IPS DF 6.9 (cell line): ENCODE measurements at places on chromosomes 5 and 9.

DNA sequence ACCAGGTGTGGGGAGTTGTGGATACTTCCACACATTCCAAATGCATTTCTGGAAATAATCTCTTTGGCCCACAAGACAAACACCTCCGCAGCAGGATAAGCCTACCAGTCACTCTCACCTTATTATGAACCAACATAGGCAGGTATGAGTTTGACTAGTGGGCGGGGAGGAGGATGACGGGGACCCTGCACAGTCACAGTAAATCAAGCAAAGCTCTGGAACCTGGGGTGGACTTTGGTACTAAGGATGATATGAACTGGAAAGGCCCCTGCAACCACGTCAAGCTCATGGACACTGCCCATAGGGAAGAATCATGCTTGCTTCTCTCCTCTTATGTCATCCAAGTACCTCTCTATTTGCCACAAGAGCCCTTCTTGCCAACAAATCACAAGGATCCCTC lies 259.4 kb downstream of the HSPA4 start:
- no peak for DNase-seq

- DNase-seq = no peak
These were observed 15.3 kb upstream of the MED10 start for GRCh38 chr5:6393596-6394194.

- DNase-seq = no peak
These were observed 3.7 kb downstream of the TLN1 start for GRCh38 chr9:35728041-35728971.

DNA sequence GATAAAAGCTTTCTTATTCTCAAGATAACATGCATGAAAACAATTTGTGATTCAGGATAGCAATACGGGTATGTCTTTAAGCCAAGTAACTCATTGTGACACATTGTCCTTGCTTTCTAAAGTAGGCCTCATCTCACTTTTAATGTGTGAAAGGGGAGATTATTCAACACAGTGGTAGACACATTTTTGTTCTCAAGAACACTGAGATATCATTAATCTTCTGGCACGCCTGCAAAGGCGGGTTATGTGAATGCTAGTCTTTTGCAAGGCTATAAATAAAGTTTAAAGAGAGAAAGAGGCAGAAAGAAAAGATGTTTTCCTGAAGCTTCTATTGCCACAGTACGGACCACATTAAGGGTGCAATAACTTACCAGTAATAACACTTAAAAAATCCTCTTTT lies 181.8 kb upstream of the MEF2C start:
- no peak for DNase-seq

DNA sequence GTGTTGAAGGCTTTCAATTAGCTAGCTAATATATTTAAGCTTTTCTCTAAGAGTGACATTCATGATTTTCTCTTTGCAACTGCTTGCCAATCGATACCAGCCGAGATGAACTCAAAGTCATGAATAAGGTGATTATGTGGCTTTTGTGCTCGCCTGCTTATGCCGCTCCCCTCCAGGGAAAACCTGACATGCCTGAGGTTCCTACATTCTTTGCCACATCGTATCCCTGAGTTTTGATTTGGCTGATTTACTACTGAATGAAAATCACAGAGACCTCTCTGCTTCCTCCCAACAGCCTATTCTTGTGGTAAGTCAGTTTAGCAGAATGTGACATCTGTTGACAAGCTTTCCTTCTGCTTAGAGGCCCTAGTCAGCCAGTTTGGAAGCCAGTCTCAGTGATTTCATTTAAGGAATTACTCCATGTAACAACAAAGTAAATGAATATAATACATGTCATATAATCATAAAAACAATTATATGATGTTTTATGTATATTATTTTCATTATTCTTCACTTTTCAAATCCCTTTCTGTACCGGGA lies 513.4 kb downstream of the CSNK1G3 start:
- peak; percentile 20 for DNase-seq

GRCh38 chr9:72661401-72662135 lies 140.2 kb downstream of the TMC1 start:
- no peak for DNase-seq

GRCh38 chr9:126956917-126957686 lies 42.5 kb downstream of the RALGPS1 start:
- no peak for DNase-seq

DNA sequence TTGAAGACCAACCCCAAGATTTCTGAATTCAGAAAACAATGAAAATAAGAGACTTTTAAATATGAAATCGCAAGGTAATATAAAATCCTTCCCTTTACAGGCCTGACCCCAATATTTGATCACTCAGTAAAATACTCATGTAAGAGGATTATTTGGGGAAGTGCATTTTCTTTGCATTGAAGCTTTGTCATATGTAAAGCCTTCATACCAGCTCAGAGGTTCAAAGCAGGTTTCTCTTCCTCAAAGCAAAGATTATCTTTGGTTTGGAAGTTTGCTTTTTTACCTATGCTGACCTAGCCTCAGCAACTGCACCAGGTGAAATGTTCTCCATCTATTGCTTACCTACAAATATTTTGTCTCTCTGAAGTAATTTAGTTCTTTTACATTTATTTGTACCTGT lies 106.5 kb upstream of the PARP8 start:
- no peak for DNase-seq

DNA sequence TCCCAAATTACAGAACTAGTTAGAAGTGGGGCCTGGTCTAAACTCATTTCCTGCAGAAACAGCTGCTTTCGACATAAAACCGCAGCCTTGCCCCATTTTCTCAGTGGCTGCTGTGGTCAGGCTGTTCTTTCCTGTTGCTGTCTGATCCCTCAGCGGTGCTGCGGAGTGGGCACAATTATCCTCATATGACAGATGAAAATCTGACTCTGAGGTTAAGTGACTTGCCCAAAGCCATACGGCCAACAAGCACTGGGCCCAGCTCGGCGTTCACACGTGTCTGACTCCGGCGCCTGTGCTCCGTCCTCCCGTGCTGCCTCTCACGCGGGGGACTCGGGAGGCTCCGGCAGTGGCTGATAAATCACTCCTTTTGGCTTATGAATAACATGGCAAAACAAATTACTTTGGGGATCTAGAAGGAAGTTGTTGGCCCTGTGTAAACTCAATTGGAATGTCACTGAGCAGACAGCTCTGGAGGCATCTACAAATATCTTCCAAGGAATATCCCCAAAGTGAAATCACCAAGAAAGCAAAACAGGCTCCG lies 142.6 kb upstream of the LMX1B start:
- no peak for DNase-seq

GRCh38 chr5:149543361-149544027 lies 7.7 kb downstream of the CSNK1A1 start:
- DNase-seq = no peak

DNA sequence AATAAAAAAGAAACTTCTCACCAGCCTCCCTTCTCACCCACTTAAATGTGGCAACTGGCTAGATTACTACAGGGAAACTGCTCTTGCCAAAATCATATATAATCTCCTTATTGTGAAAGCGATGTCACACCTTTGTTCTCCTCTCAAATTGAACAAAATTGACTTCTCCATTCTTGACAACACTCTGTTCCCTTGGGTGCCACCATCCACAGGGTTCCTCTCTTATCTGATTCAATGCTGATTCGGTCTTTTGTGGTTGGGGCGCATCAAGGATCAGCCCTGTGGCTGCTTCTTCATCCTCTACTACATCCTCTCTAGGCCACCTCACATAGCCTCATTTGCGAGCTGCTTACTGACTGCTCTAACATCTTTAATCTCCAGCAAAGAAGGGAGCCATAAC lies 86.1 kb downstream of the EDIL3 start:
- DNase-seq = no peak

GRCh38 chr5:176863041-176863764 lies 35.9 kb downstream of the HK3 start:
- no peak for DNase-seq

GRCh38 chr9:100589582-100589981 lies 11.7 kb downstream of the CAVIN4 start:
- DNase-seq = no peak

DNA sequence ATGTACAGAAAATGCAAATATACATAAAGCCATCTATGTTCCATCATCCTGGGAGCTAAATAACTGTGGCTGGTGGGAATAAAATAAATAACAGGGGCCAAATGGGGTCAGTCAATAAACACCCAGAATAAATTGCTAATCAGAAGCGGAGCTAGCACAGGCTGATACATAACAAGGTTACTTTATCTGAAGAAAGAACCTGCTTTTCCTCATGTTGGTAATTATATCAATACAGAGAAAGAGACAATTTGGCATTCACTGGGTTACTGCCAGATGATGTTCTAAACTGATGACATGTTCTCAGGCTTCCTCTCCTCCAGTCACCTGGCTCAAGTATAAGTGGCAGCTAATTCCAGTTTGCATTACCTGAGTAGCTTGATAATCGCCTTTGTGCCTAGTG lies 144.9 kb upstream of the CD180 start:
- no peak for DNase-seq

GRCh38 chr9:122059955-122060324 lies 33.2 kb downstream of the TTLL11 start:
- no peak for DNase-seq

- DNase-seq = no peak
These were observed 228.7 kb downstream of the DCP2 start for GRCh38 chr5:113205323-113205722.

GRCh38 chr9:18056993-18057369 lies 417.0 kb upstream of the ADAMTSL1 start:
- DNase-seq = no peak
